Heart left ventricle (tissue), 16 donors: ENCODE measurements at places on chromosomes 5 and 9. TPM values are rescaled to one million over a fixed set of nuclear protein-coding genes. Genes with fewer than 3 reads are reported as not detected.

DNA sequence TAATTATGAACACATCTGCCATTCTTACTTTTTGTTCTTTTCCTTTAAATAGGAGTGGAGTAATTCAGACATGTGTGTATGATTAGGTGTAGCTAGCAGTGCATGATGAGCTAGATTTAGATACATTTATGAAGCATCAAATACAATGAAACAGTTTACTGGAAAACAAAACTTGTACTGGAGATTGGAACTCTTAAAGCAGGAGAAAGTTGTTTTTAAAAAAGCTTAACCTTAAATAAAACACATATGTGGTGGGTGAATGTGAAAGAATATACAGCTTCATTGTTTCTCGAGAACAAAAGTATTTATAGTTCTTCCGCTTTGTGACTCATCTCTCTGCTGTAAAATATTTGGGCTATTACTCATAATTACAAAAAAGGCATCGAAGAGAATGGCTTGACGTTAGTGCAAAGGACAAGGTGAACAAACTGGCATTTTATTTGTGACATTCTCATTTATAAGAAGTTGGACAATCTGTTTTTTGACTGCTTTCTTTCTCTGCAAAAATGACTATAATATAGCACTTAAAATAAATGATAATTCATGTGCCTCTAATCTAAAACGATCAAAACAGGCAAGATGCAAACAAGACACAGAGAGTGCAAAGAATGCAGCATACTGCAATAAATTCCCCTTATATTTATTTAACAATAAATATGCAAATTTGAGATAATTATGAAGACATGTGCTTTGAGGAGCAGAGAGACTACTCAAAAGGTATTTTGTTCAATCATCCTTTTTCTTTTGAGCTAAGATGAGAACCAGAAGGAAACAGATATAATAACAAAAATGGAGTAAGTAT, 478.8 kb downstream of the CETN3 start:
- no peak for DNase-seq
- H3K27ac ChIP-seq = peak overlapping the region; percentile 31
- no peaks in the 10 kb centered on the region for H3K27me3 ChIP-seq
- H3K36me3 ChIP-seq = no peaks in the 10 kb centered on the region
- peaks cover 32% of the 10 kb centered on the region for H3K4me1 ChIP-seq

DNA sequence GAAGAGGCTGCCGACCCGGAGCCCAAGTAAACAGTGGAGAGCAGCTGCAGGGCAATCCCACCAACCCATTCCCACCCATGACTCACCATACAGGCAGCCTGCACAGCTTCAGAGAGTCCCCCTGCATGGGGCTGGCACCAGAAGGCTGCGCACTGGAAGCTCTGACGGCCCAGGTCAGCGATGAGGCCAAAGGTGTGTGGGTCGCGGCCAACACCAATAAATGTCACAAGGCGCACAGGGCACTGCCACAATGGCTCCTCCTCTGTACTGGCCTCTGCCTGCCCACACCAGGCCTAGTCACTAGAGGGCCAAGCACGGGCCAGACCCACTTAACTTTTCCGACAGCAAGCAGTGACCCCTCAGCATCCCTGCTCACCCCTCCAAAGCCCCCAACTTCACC, 3.0 kb upstream of the SRA1 start:
- no peak overlapping the region for H3K27ac ChIP-seq
- H3K4me1 ChIP-seq = peaks cover 30% of the 10 kb centered on the region
- no peak for DNase-seq
- no peak overlapping the region for H3K4me3 ChIP-seq
- H3K27me3 ChIP-seq = no peaks in the 10 kb centered on the region

GRCh38 chr5:80763211-80763610, 108.4 kb upstream of the DHFR start:
- H3K4me1 ChIP-seq = no peaks in the 10 kb centered on the region
- H3K4me3 ChIP-seq = no peak overlapping the region
- no peaks in the 10 kb centered on the region for H3K27me3 ChIP-seq
- H3K36me3 ChIP-seq = peaks cover 11% of the 10 kb centered on the region
- H3K27ac ChIP-seq = no peak overlapping the region

The OLFML2A gene
- total RNA-seq = 37.3 TPM

GRCh38 chr5:5352675-5353074, 69.8 kb upstream of the ICE1 start:
- H3K27me3 ChIP-seq = no peaks in the 10 kb centered on the region
- no peak overlapping the region for H3K27ac ChIP-seq
- H3K4me3 ChIP-seq = no peak overlapping the region

DNA sequence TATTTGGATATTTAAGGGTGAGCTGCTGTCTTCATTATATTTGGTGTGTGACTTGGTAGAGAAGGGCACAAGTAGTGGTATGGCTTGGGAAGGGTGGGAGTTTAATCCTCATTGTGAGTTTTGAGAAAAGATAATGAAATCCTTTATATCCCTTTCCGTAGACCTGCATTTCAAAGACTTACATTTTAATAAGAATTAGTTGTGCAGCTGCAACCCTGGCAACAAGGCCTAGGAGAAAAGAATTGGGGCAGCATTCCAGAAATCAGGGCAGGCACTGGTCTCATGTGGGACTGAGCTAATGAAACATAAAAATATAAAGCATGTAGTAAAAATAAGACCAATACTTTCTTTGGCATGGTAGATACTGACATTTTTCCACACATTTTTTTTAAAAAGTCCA, 60.5 kb downstream of the CDC42SE2 start:
- H3K36me3 ChIP-seq = no peaks in the 10 kb centered on the region
- no peak overlapping the region for H3K4me3 ChIP-seq
- H3K27ac ChIP-seq = no peak overlapping the region
- DNase-seq = peak; percentile 18
- peaks cover 6% of the 10 kb centered on the region for H3K4me1 ChIP-seq

The HRH2 gene
- 40.5 TPM for total RNA-seq

DNA sequence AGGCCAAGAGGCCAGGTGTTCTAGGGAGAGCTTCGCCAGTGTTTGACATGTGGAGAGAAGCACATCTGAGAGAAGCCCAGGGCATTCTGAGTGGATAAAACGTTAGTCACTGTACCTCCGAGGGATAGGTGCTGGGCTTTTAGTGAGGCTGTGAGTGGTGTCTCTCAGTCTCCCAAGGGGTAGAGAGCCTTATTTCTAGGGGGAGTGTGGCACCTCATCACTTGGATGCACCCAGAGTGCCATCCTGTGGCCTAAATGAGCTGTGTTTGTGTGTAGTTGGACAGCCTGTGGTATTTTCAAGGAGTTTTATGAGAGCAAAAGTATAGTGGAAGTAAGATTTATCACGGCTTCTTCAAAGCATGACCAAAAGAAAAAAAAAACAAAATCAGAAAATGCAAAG, 1046.9 kb upstream of the WWC1 start:
- no peaks in the 10 kb centered on the region for H3K27me3 ChIP-seq
- H3K4me1 ChIP-seq = no peaks in the 10 kb centered on the region
- no peak overlapping the region for H3K4me3 ChIP-seq
- DNase-seq = no peak

DNA sequence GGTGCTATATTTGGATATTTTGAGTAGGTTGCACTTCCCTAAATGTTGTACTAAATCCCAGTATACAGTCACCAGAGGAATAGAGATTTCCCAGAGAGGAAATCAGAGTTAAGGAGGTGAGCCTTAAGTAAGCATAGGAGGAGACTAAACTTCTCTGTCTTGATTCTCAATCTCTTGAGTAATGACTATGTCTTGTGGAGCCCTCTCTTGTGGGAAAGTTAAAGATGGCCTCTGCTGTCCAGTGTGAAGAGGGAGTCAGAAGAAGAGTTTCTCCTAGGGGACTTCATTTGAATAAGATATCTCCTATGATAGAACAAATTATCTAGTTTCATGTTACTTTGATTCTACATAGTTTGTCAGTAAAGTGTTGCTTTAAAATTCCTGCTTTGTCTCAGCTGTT, 502.5 kb downstream of the PDE4D start:
- H3K4me3 ChIP-seq = no peak overlapping the region
- no peaks in the 10 kb centered on the region for H3K4me1 ChIP-seq
- H3K27ac ChIP-seq = no peak overlapping the region
- H3K27me3 ChIP-seq = no peaks in the 10 kb centered on the region
- no peak for DNase-seq
- H3K36me3 ChIP-seq = no peaks in the 10 kb centered on the region

GRCh38 chr5:143968071-143968878, 156.3 kb downstream of the HMHB1 start:
- DNase-seq = no peak
- H3K4me1 ChIP-seq = no peaks in the 10 kb centered on the region
- H3K36me3 ChIP-seq = no peaks in the 10 kb centered on the region
- no peaks in the 10 kb centered on the region for H3K27me3 ChIP-seq

DNA sequence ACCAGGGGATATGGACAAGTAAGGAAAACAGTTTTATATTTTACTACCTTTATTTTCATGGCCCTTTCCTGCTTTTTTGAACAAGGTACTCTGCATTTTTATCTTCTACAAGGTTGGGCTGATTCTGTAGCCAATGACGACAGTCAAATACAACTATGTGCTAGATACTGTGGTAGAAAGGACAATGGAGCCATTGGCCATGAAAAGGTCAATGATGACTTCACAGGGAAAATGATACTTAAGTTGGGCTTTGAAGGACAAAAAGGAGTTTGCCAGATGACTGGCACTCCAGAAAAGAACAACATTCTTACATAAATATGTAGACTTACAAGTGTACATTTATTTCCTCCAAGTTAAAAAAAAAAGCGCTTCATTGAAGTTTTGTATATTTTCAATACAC, 663 bp downstream of the INSL6 start:
- no peaks in the 10 kb centered on the region for H3K4me1 ChIP-seq
- no peak overlapping the region for H3K4me3 ChIP-seq
- H3K36me3 ChIP-seq = no peaks in the 10 kb centered on the region

The IFNA17 gene
- not detected for total RNA-seq

GRCh38 chr5:132203916-132204315, 23.7 kb downstream of the P4HA2 start:
- no peak overlapping the region for H3K4me3 ChIP-seq
- no peaks in the 10 kb centered on the region for H3K27me3 ChIP-seq
- peak overlapping the region; percentile 33 for H3K27ac ChIP-seq
- no peak for DNase-seq

- no peak overlapping the region for H3K27ac ChIP-seq
- no peaks in the 10 kb centered on the region for H3K27me3 ChIP-seq
- H3K4me1 ChIP-seq = peaks cover 30% of the 10 kb centered on the region
Measured at GRCh38 chr9:84862810-84863287, 193.3 kb downstream of the NTRK2 start.

DNA sequence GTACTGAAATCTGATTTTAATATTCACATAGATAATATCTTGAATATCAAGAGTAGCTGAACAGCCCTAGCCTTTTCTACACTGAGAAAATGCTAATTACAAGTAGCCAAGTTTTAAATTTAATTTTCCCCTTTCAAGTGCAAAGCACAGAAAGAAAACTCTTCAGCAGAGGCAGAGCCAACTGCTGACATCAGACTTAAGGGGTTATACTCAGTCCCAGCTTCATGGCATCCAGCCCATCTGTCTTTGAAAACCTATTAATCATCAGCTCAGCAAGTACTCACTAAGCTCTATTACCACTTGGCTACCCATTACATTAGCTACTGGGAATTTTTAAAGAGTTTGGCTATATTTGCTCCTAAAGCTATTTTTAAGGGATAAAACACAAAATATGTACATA, 220.5 kb downstream of the SLC12A2 start:
- no peaks in the 10 kb centered on the region for H3K36me3 ChIP-seq
- DNase-seq = no peak

- H3K4me1 ChIP-seq = peaks cover 11% of the 10 kb centered on the region
- no peak for DNase-seq
- no peaks in the 10 kb centered on the region for H3K36me3 ChIP-seq
Measured at GRCh38 chr5:107673039-107673367, 2.3 kb upstream of the EFNA5 start.

The GRHPR gene
- 111 TPM for total RNA-seq

The MRPS27 gene
- total RNA-seq = 94.1 TPM

GRCh38 chr5:115723220-115723619, 93.2 kb downstream of the CDO1 start:
- no peaks in the 10 kb centered on the region for H3K27me3 ChIP-seq
- no peaks in the 10 kb centered on the region for H3K4me1 ChIP-seq
- no peak for DNase-seq
- no peaks in the 10 kb centered on the region for H3K36me3 ChIP-seq
- H3K27ac ChIP-seq = no peak overlapping the region

- H3K4me3 ChIP-seq = no peak overlapping the region
- no peaks in the 10 kb centered on the region for H3K27me3 ChIP-seq
- H3K27ac ChIP-seq = no peak overlapping the region
- no peak for DNase-seq
Measured at GRCh38 chr5:103327893-103328292, 69.3 kb downstream of the MACIR start.
